Thymus (tissue), 14 donors: ENCODE measurements at places on chromosomes 6 and 20. TPM values are rescaled to one million over a fixed set of nuclear protein-coding genes. Genes with fewer than 3 reads are reported as not detected.

DNA sequence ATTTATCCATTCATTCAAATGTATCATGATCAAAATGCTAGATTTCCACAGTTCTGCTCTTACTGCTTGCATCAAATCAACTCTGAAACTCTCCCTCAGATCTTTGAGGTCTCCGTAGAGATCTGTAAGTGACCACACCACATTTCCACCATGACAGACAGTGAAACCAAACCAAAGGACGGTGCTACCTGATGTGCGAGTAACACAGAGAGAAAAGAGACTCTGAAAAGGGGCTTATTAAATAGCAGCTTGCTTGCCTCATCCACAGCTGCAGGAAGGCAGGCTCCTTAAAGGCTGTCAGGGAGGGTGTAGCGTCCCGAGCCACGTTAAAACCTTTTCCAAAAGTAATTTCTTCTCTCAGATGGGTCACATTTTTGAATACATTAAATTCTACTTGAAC, 335.8 kb downstream of the PACRG start:
- H3K36me3 ChIP-seq = no peaks in the 10 kb centered on the region
- no peak overlapping the region for H3K4me3 ChIP-seq
- no peaks in the 10 kb centered on the region for H3K4me1 ChIP-seq
- no peak for DNase-seq
- H3K27ac ChIP-seq = no peak overlapping the region

DNA sequence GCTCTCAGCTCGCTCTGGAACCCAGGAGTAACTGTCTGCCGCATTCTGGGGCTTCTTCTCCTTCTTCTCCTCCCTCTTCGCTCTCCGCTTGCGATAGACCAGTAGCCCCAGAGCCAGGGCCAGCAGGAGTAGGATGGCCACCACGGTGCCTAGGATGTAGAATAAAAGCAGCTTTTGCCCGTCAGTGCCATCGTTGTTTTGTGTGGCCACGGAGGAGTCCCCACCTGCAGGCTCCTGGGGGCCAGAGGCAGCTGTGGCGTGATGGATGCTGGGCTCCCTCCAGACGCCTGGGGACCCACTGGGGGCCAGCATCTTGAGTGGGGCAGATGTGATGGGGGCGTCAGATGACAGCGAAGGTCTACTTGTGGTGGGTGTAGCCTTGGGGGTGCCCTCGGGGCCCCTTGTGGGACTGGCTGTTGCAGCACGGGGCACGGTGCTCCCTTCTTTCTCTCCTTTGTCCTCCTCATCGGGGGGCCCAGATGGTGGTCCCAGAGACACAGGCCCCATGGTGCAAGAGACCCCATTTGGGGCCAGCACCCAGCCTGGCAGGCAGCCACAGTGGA, 1.8 kb downstream of the CD93 start:
- peaks cover 64% of the 10 kb centered on the region for H3K4me1 ChIP-seq
- H3K27ac ChIP-seq = peak overlapping the region; percentile 4
- no peaks in the 10 kb centered on the region for H3K27me3 ChIP-seq
- H3K36me3 ChIP-seq = peaks cover 4% of the 10 kb centered on the region
- DNase-seq = no peak

GRCh38 chr20:23114018-23114417, 27.9 kb upstream of the CD93 start:
- H3K4me1 ChIP-seq = peaks cover 24% of the 10 kb centered on the region
- no peak overlapping the region for H3K27ac ChIP-seq
- no peaks in the 10 kb centered on the region for H3K36me3 ChIP-seq
- DNase-seq = no peak
- H3K4me3 ChIP-seq = no peak overlapping the region
- H3K27me3 ChIP-seq = no peaks in the 10 kb centered on the region

Gene HECA
- polyA plus RNA-seq = 36.0 TPM

DNA sequence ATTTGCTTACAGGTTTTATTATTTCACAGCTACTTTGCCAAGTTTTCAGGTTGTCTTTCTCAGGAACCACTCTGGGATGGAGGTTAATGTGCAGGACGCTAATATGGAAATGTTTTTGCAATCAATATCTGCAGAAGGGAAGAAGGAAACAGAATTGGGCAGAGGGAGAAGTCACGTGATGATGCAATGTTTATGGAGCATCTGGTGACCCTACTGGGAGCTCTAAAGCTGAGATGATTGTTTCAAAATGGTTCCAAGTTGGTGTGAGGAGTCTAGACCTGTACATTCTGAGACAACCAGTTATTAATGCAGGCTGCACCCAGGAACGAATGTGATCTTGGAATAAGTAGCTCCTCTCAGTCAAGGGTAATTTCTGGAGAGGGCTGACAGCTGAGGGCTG, 905.4 kb upstream of the FLRT3 start:
- H3K27ac ChIP-seq = no peak overlapping the region
- no peaks in the 10 kb centered on the region for H3K27me3 ChIP-seq
- H3K4me1 ChIP-seq = no peaks in the 10 kb centered on the region
- no peak for DNase-seq
